ENCODE measurements at places on chromosomes 5 and 9.

DNA sequence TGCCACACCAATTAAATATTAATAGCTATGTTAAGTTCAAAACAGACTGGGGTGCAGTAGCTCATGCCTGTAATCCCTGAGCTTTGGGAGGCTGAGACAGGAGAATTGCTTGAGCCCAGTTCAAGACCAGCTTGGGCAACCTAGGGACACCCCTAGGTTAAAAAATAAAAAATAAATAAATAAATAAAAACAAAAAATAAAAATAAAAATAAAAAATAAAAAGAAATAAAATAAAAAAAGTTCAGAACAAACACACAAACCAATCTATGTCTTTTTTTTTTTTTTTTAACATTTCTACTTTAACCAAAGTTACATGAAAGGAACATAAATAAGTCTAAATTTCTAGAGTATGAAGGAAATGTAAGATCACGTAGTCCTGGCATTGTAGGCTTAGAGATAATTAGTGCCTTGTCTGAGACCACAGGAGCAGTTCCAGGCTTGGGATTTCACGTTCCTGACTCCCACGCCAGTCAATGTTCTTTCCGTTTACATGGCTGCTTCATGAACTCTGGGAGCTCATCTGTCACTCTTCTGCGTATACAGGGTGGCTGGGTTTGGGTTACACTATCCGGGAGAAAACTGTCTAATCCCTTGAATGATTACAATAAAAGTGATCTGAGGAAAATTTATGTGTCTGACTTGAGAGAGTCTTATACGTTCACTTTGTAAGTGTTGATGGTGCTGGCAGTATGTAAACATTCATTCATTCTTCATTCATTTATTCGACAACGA is 85.2 kb downstream of the KIAA1958 start:
- DNase-seq, result no peak

DNA sequence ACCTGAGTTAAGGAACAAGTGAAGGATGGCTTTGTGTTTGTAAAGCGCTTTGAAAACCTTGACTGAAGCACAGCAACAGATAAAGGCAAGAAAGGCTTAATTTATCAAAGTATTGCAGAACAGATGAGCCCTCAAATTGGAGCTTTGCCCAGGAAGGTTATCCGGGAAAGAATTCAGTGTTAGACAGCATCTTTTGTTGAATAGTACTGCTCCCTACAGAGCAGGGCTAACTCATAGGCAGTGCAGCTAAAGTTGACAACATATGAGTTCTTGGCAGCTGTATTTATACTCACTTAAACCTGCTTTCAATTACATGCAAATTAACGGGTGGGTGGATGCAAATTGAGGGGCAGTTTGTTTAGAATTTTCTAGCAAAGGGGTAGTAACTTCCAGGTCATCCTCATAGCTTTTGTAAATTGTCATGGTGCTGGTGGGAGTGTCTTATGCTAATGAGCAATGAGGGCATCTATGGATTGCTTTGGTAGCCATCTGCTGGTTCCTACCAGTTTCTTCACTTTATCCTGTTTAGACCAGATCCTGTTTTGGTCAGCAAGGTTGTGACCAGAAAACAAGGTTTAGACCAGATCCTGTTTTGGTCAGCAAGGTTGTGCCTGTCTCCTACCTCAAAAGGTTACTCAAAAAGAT is 105.8 kb downstream of the GDA start:
- DNase-seq, result no peak

DNA sequence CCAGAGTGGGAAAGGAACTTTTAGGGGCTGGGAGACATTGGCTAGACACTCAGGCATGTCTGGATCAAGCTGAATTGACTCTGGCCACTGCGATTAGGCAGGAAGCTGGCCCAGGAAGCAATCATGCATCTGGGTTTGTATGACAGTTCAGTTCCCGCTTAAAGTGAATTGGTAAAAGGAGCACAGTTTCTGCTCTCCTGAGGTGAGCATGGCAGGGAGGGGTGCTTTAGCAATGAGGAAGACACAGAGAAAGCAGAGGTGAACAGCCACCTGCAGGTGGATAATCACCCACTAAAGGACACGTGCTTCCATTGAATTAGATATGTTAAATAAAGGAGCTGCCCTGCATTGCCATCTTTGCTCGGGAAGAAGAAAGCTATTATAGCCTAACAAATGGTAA is 248.1 kb upstream of the MAP3K1 start:
- DNase-seq, result no peak

DNA sequence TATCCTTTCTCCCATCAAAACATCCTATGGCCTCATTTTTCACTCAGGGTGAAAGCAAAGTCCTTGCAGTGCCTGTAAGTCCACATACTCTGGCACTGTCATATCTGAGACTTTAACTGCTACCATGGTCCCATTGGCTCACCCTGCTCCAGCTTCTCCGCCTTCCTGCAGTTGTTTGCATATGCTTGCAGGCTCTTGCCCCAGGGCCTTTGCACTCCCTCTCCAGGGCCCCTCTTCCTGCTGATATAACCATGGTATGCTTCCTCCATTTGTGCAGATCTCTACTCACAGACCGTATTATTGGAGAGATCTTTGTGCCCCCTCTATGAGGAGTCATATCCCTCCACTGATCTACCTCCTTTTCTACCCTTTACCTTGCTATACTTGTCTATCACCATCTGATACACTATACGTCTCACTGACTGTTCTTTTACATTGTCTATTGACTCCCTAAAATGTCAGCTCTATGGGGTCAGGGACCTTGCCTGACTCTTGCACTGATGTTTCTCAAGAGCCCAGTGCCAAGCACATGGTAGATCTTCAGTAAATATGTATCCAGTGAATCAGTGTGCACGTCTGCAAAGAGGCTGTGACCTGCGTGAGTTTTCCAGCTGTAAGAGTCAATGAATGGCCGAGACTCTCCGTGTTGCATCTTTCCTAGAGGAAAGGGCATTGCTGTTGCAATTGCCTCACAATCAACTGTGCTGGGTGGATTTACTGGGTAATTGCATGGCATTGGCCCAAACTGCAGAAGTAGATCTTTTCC is 81.7 kb upstream of the CPEB4 start:
- no peak for DNase-seq

GRCh38 chr5:3650868-3651267 is 55.2 kb downstream of the IRX1 start:
- no peak for DNase-seq

Measured in right kidney (tissue), 9 donors.